KBM-7 (cell line): ENCODE measurements at places on chromosomes 5 and 9.

DNA sequence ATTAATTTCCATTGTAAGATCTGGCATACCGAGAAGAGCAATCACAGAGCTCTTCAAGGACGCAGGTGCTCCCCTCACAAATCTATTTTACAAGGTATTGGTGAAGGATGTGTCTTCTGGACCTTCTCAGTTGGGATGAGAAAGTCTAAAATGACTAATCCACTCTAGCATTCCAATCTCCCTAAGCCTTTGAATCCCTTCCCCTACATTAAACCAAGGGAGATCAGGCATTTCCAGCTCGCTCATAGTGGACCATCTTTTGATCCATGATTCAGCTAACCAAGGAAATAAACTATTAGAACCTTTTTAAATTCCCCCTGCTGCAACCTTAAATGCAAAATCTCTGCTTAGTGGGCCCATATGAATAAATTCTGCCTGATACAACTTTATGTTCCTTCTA, 95.9 kb upstream of the FBN2 start:
- no peak for DNase-seq

DNA sequence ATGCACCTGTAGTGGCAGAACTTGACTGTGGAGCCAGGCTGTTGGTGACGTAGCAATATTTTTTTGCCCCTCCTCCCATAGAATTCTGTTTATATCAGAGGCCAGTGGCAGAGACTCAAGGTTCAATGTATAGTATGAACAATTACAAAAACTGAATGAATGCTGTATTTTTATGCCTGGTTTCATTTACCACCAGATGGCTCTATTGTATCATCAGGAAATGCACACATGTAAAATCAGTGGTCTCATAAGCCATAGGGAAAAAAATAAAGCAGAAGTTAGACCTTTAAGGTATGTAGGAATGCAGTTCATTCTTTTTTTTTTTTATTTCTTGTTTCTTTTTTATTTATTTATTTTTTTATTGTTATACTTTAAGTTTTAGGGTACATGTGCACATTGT, 43.6 kb downstream of the CCDC192 start:
- DNase-seq: peak; percentile 49

GRCh38 chr5:99349787-99350186, 421.0 kb upstream of the CHD1 start:
- DNase-seq: no peak

DNA sequence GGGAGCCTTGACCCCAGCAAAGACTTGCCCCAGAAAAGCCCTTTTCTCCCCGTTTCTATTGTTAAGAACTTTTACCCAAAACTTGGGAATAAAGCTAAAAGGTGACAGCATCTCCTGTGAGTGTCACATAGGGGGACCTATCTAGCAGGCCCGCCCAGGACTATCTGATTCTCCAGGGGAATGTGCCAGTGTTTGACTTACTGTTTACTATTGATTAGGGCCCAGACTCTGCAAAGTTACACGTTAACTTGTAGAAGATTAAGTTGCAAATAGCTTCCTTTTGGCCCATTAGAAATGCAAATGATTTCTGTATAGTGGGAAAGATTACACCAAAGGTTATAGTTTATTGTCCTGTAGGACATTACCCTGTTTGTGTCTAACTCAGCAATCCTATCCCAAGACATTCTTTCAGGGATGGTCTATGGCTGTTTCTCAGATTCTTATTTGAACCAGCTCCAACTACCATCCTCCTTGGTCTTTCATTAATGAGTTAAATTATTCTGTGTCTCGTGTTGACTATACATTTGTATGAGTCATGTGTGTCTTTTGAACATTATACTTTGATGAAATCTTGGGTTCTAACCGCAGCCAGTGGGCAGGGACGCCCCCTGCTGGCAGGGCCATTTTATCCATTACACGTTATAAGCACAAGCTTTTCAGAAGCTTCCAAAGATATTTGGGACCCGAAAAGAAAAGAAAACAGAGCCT, 60.7 kb downstream of the HRH2 start:
- peak; percentile 66 for DNase-seq

- no peak for DNase-seq
These were observed 256.6 kb downstream of the FANCC start for GRCh38 chr9:95060916-95061315.

DNA sequence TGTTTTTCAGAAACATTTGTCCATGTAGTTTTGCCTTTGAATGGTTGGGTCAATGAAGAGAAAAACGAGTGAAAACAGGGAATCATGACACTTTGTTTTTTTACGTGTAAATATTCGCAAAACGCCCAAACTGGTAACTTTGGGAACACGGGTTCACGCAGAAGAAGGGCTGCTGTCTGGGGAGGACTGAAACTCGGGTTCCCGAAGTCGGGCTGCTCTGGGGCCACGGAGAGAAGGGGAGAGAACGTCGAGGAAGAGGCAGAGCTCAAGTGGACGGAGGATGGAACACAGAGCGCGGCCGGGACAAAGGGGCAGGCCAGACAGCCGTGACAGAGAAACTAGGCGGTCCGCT, 478 bp upstream of the SETD9 start:
- no peak for DNase-seq

DNA sequence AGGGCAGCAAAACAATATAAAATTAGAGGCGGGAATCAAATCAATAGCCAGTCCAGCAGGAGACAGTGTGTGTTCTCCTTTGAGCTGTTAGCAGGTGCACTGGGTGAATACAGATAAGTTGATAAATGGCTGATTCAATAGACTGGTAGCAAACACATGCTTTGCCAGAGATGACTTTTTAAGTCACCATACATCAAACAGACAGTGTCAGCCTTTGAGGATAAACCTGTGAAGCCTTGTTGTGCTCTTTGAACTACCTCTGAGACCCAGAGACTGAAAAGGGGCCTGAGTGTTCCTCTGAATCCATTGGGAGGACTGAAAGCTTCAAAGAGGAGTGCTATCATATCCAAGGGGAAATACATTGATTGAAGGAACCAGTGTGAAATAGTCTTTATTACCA, 301.9 kb downstream of the RASEF start:
- DNase-seq: no peak

- no peak for DNase-seq
These were observed 74.8 kb downstream of the MEF2C start for GRCh38 chr5:88808153-88808552.

- peak; percentile 43 for DNase-seq
These were observed 49.2 kb downstream of the TIMD4 start for GRCh38 chr5:156913719-156914370.

DNA sequence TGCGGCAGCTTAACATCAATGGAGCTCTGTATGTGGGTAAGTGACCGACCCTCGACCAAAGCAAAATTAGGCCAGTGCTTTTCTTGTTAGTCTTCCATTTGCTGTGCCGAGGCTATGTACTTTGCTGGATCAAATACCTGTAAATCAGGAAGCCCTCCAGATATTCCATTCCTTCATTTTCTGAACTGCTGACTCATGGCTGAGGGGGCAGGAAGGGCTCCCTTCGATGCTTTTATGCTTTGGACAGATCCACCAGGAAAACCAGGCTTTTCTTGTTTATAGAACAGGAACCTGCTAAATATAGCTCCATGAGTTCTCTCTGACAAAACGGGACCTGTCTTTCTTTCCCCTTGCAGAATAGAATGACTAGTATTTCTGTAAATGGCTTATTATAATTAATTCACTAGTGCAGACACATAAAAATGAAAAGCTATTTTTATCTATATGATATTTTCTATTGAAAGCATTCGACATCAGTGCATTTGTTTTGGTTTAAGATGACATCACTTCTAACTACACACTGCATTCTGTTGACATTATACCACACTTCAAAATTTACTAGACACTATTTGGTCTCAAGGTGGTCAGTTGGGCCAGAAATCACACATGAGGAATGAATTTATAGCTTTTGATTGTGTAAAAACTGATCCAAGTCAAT, 93.3 kb downstream of the LIFR start:
- no peak for DNase-seq

- peak; percentile 55 for DNase-seq
These were observed 744 bp downstream of the OTULIN start for GRCh38 chr5:14665101-14665822.

DNA sequence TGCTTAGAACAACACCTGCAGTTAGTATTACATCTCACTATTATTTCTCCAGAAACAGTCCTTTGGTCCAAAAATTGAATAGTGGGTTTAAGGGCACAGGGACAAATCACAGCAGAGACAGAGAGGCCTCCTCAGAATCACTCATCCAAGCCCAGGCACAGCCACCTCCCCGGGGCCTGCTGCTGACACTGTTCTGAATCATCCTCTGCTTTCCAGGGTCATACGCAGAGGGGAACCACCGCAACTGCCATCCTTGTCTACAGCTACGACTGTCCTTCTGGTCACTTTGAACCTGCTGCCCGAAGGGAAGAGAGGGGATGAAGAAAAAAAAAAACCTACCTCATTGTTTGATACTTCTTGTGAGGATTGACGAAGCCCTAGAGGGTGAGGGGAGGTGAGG, 35.3 kb upstream of the MAN2A1 start:
- DNase-seq: no peak

DNA sequence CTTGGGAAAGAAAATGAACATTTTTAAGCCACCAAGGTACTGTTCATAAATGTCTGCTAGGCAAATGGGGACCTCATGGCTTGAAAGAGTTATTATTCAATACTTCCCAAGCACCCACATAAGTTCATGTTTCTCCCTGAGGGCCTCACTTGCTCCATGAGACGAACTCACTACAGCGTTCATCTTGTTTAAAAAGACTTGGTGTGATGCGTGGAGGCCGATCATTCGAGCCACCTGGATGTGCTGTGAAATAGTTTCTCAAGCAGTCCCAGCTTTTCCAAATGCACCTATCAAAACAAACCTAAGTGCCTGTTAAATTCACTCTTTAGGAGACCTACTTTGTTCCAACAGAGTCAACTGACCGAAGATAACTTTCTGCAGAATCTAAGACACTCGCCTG, 103.2 kb downstream of the LHFPL2 start:
- no peak for DNase-seq

GRCh38 chr5:99059685-99060084, 130.9 kb upstream of the CHD1 start:
- DNase-seq: no peak

DNA sequence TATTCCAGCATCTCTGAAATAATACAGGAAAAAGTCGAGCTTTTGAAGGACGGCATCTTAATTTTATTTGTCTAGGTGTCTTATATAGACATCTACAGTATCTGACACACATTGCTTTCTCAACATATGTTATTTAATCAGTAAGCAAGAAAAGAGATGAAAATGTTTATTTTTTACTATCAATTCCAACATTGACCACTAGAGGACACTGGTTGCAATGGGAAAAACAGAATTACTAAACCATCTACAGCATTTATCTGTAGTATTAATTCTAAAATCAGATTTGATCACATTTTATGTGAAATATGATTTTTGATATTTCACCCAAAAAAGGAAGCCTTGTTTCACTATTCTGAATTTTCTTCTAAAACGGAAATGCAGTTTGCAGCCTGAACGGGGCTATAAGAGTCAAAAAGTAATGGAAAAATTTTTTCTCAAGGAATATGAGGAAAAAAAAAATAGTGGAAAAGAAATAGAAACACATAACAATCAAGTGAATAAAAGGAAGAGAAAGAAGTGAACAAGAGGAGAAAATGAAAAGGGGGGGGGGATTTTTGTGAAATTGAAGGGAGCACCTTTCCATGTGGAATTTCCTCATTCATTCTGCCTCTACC, 98.6 kb downstream of the OSTF1 start:
- DNase-seq: peak; percentile 80

DNA sequence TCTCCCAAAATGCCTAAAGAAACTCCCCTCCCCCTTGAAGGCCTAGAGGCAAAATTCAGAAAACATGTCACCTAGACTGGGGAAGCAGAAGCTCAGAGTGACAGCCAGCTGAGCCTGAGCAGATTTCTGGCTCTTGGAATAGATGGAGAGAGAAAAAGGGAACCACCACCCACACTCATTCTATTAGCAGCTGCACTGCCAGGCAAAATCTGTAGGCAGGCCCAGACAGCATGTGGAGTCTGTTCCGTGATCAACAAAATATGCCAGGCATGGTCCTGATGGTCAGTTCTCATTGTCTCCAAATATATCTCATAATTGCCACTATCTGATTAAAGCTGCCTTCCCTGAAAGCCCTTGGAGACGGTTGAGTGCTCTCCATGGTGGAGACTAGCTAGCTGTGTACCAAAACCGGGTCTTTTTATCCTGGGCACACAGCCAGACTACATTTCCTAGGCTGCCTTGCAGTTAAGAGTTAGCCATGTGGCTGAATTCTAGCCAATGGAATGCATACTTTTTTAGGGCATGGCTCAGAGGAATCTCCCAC, 131.7 kb upstream of the GPR151 start:
- no peak for DNase-seq

DNA sequence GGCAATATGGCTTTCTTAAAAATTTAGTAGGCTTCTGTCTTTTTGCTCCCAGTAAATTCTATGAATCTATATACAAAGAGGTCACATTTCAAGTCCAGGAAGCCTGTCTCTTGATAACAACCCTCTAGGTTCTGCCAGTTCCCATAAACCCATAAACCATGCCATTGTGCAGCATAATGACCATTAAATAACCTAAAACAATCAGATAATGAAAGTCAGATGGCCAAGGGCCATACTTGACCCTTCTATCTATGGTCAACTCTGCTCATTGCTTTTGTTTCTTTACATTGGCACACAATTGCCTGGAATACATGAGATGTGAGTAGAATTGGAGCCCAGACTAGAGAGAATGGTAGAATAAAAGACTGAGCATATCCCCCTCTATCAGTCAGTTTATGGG, 305.4 kb upstream of the KIF2A start:
- DNase-seq: no peak

GRCh38 chr9:80994892-80995291, 694.5 kb downstream of the TLE1 start:
- no peak for DNase-seq

- no peak for DNase-seq
These were observed 132.9 kb downstream of the RXRA start for GRCh38 chr9:134459164-134459563.

GRCh38 chr5:17436761-17437221, 61.2 kb upstream of the TAF11L2 start:
- DNase-seq: peak; percentile 78

- no peak for DNase-seq
These were observed 894.8 kb upstream of the CDH10 start for GRCh38 chr5:25539536-25539935.

GRCh38 chr5:33343676-33344327, 97.0 kb upstream of the TARS1 start:
- no peak for DNase-seq

- DNase-seq: no peak
These were observed 8.1 kb upstream of the C5orf24 start for GRCh38 chr5:134837530-134838181.

- no peak for DNase-seq
These were observed 275.0 kb upstream of the SGCD start for GRCh38 chr5:156051972-156052371.

GRCh38 chr5:159412284-159413046, 82.2 kb upstream of the IL12B start:
- DNase-seq: peak; percentile 83

- no peak for DNase-seq
These were observed 5.8 kb downstream of the OCLN start for GRCh38 chr5:69498384-69498783.
